ENCODE measurements at places on chromosomes 13 and 19.

GRCh38 chr13:29845440-29846056, 4.9 kb downstream of the UBL3 start:
- DNase-seq: no peak

DNA sequence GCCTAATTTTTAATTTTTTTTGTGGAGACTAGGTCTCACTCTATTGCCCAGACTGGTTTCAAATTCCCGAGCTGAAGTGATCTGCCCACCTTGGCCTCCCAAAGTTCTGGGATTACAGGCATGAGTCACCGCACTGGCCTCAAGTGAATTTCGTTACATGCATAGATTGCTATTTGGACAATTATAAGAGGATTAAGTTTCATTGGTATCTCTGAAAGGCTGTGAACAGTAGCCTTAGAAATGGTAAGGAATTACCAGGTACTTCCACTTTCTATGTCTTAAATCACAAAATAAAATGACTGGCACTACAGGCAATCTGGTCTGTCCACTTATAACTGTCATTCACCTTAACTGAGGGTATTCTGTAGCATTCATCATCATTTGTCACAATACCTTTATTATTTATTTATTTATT, 2.9 kb upstream of the CCDC9 start:
- peak; percentile 76 for DNase-seq

DNA sequence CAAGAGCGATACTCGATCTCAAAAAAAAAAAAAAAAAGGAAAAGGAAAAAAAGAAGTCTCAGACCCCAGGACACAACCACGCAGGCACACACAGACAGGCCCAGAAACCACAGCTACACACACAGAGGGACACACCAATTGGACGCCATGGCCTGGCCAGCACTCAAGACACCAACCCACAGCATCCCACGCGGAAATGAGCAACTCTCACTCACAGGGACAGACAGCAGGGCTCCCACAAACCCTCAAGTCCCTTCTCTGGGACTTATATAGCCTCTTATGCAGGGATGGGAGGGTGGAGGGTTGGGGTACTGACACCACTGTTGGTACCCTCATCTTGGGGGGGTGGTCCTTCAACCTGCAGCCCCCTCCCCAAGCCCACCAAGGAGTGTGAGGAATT, 5.9 kb downstream of the NOTCH3 start:
- no peak for DNase-seq

GRCh38 chr13:75512253-75512652, 25.4 kb downstream of the COMMD6 start:
- DNase-seq: no peak

DNA sequence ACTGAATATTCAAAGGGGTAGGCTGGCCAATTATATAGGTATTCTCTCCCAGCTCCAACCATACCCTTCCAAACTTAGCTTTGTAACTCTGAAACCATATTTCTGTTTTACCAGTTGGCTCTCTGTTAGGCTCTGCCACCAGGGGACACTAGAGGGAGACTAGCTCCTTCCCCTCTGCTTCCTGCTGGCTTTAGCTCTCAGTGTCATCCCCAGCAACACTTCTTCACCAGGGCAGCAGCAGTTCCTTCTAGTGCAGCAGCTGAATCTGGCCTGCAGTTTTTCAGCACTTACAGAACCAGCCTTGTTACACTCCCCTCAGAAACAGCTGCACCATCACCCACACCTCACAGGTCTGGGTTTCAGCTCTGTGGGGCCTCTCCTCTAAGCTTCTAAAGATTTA, 51.0 kb upstream of the DOCK9 start:
- DNase-seq: no peak

DNA sequence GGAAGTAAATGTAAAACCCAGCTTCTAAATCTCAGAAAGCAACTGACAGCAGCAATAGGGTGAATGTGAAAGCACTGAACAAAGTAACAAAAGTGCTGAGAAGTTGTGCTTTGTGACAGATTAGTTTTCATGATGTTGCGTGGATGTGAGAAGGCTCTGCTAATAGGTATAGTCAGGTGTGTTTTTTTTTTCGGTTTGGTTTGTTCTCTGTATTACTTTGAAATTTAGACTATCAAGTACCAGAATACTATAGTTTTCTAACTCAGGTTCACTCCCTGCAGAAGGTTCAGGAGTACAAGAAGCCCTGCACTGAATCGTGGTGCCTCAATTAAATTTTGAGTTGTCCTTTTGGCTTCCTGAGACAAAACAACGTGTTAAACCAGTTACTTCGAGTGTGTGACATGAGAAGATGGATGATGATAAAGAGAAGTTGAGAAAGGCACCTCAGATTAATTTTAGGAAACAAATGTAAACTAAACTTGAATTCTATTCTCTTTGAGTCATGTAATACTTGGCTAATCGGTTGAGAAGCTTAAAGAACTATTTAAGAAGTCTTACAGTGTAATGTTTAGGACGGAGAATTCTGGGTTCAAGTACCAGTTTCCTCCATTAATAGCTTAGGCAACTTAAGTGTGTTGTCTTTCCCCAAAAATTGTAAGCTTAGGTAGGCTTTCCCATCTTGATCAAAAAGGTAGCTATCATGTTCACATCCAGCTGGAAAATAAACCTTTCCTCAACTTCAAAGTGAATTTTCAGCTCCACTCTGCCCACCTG, 10.3 kb downstream of the MIR17HG start:
- DNase-seq: no peak

GRCh38 chr13:44826591-44827350, 162.5 kb downstream of the NUFIP1 start:
- DNase-seq: no peak

DNA sequence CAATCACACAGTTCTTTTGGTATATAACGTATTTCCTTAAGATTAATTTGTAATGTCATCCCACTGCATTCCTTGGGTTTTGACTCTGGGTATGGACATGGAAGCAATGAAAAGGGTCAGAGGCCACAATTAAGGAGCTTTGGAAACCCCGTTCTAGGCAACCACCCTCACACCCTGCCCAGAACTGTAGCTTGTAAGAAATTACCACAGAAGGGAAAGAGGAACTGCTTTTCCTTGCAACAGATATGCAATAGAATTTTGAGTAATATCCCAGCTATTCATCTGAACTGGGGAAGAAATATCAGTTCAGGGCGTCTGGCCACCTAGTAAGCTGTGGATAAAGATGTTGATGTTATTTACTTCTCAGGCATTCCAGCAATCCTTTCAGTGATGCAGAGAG, 985 bp upstream of the CLC start:
- DNase-seq: no peak

DNA sequence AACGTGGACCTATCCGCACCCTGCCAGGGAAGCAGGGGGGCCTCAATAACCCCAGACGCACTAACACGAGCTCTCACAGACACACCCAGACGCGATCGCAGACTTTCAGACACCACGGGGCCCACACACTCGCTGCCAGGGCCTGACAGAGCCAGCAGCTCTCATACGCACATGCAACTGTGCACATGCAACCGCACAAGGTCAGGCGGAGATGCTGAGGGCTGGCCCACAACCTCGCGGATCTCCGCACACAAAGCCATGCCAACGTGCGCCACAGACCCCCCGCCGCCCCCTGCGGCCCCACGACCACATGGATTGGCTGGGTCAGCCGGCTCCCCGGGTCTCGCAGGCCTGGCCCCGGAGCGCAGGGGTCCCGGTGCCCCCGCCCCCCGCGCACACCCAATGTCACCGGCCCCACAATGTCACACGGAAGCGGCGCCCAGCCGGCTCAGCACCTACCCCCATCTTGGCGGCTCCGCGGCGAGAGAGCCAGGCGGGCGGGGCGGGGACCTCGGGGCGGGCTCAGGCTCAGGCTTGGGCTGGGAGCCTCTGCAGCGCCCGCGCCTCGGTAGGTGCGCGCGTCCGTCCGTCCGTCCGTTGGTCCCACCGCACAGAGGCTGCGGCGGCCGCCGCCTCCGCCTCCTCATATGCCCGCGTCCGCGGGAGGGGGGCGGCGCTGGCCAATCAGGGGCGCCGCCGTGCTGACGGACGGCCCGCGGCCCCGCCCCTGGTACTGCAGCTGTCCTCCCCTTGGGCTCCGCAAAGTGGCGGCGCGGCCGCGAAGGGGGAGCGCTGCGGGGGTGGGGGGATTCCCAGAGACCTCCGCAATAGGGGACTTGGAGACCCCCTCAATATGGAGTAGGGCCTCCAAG, at the start of gene ATP1A3:
ATP1A3 (minus strand) TSS at position 619 of the 872 bp plus-strand sequence; CDS start at position 465, 154 bp downstream.
- no peak for DNase-seq

DNA sequence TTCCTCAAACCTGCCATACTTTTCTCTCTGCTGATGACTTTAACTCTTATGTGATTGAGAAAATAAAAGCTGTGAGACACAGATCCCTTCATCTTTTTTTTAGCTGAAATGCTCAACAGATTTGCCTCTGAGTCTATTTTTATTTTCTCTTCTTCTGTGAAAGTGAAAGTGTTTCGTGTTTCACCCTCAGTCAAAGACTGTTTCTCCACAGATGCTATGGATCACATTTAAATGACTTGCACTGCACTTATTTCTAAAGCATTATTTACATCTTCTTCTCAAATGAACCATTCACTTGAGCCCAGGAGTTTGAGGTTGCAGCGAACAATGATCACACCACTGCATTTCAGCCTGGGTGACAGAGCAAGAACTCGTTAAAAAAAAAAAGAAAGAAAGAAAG, 890.1 kb upstream of the PCDH20 start:
- DNase-seq: no peak

DNA sequence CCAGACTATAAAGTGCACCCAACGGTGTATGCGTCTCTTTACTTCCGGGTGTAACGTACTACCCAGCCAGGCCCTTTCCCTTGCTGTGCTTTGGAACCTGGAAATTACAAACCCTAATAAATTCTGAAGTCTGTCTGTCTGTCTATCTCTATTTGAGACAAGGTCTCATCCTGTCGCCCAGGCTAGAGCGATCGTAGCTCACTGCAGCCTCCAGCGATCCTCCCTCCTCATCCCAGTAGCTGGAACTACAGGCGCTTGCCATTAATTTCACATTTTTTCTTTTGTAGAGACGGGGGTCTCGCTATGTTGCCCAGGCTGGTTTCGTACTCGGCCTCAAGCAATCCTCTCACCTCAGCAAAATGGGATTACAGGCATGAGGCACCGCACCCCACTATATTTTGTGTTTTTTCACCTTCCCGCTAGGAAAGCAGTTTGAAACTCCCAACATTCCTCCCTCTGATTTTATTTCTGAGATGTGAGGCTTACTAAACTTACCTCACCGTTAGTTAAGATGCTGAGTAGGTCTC, 469 bp upstream of the RNF6 start:
- DNase-seq: no peak

DNA sequence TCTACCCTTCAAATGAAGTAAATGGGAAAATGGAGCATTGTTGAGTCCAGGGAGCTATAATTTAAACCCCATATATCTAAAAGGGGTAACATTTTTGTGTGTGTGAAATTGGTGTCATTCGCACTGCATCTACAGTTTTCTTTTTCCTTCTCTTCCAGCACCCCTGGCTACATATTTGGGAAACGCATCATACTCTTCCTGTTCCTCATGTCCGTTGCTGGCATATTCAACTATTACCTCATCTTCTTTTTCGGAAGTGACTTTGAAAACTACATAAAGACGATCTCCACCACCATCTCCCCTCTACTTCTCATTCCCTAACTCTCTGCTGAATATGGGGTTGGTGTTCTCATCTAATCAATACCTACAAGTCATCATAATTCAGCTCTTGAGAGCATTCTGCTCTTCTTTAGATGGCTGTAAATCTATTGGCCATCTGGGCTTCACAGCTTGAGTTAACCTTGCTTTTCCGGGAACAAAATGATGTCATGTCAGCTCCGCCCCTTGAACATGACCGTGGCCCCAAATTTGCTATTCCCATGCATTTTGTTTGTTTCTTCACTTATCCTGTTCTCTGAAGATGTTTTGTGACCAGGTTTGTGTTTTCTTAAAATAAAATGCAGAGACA, 28.6 kb downstream of the ALOX5AP start:
- no peak for DNase-seq

- DNase-seq: no peak
Observed at GRCh38 chr13:113845723-113846635, 17.9 kb downstream of the GAS6 start.

- no peak for DNase-seq
Observed at GRCh38 chr13:43979492-43979891, 99.8 kb downstream of the LACC1 start.

DNA sequence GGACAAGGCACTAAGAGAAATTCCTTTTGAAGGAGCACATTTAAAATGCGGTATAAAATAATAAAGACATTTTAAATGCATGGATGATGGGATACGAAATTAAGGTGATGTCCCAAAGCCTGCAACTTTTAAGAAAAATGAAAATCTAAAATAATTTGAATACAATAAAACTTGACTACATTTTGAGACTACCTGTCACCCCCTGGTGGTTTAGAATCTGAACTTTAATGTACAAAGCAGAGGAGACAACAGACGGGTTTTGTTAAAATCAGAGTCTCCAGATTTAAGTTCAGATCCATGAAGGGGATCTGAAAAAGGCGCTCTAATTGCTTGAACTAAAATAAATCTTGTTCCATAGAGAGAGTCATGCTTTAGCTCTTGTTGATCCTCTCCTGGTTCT, 1129.3 kb upstream of the PCDH20 start:
- no peak for DNase-seq

- DNase-seq: no peak
Observed at GRCh38 chr19:30163663-30164062, 208.5 kb upstream of the ZNF536 start.

DNA sequence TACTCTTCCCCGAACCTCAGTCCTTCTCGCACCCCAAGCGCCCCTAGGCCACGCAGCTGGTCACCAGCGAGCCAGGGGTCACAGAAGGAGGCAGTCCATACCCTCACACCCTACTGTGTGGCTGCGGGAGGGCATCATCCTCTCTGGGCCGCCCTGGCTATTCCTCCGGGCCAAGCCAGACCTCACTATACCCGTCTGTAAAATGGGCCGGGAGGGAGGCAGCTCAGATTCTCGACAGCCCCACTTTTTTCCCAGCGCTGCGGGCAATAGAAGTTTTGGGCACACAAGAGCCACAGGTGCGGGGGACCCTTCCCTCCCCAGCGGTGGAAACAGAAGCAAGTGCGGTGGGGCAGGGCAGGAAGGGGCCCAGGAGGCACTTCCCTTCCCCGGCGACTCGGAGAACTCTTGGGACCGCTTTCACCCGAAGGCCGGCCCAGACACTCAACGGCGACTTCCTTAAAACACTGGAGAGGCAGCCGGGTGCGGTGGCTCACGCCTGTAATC, 5.6 kb upstream of the ARRDC2 start:
- DNase-seq: no peak

- no peak for DNase-seq
Observed at GRCh38 chr19:32837531-32837930, 32.0 kb downstream of the SLC7A9 start.

DNA sequence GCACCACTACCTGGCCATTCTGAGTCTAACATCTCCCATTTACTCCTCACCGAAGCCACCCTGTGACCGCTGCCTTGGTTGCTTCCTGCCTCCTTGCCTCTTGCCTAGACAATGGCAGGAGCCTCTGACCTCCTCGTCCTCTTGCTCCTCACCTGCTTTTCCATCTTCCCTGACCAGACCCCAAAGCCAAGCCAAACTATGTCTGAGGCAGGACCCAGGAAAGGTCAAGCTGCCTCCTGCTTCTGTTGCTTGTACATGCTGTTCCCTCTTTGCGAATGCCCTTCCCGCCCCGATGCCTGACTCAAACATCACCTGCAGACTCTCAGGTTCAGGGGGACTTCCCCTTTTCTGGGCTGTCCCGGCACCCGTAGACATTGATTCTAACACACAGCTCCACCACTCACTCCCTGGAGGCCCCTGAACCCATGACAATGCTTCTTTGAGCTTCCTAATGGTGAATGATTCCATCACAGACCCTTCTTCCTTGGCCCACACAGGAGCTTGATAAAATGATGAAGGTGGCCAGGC, 60.8 kb downstream of the F2RL3 start:
- no peak for DNase-seq

GRCh38 chr19:38740932-38741331, 3.3 kb downstream of the CAPN12 start:
- DNase-seq: no peak

GRCh38 chr13:110640591-110641029, 25.3 kb downstream of the NAXD start:
- DNase-seq: no peak
